Type B pancreatic cell (in vitro differentiated cells): ENCODE measurements at places on chromosomes 5 and 9. TPM values are rescaled to one million over a fixed set of nuclear protein-coding genes. Genes with fewer than 3 reads are reported as not detected.

CDKN2A gene
- 1.8 and 9.0 TPM in 2 replicates for total RNA-seq

PCDHA12 gene
- 10.2 and 27.3 TPM in 2 replicates for total RNA-seq

TXNDC8 gene
- total RNA-seq = not detected in 2 replicates

STC2 gene
- total RNA-seq = 25.7 and 45.3 TPM in 2 replicates

GRCh38 chr5:151079838-151080612 is 809 bp downstream of the TNIP1 start:
- no peak for DNase-seq

- DNase-seq = no peak
These were observed 12.8 kb upstream of the PRSS3 start for GRCh38 chr9:33782395-33783152.

DNA sequence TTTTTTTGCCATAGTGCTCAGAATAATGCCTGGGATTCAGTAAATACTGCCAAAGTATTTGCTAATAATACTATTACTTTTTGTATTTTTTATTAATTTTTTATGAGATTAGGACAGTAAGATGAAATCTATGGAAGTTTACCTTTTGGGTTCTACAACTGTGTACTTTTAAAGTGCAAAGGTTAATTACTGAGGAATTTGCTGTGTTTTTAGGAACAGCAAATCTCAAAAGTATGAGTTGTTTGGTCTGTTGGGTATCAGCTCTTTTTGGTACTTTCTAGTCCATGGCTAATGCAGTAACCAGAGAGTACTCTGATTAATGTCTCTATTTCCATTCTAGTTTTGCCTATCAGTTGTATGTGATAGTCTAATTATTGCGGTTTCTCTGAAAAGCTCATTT is 5.1 kb downstream of the HSPA4 start:
- DNase-seq = no peak

- DNase-seq = no peak
These were observed 235.2 kb upstream of the ELL2 start for GRCh38 chr5:96196890-96197289.

- DNase-seq = no peak
These were observed 3.7 kb upstream of the LCN2 start for GRCh38 chr9:128145536-128145935.

GRCh38 chr5:127590156-127590722 is 58.6 kb upstream of the CTXN3 start:
- DNase-seq = no peak
